ENCODE measurements at places on chromosomes 2 and 18.

- DNase-seq, result no peak
Measured at GRCh38 chr2:216936954-216937357, 77.1 kb upstream of the TNP1 start.

DNA sequence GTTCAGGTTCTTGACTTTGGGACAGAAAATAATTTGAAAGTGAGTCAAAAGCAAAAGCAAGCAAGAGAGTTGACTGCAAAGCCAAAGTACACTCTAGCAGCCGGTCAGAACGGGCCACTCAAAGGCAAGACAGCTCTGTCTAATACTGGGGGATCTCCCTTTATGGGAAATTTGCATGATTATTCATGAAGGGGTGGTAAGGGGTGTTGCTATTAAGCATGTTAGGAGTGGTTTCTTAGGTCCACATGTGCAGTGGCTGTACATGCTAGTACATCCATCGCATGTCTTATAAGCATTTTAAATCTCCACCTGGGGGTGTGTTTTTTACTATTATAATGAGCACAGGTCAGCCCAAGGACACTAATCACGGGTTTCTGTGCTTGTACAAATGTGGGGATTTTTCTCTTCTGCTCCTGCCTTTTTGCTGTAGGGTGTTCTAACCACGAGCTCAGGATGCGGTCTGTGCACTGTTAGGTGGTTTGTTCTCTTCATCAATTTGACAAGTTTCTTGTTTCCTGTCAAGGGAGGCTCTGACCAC is 60.2 kb upstream of the SPP2 start:
- peak; percentile 78 for DNase-seq

- DNase-seq, result no peak
Measured at GRCh38 chr2:217954971-217955740, 47.6 kb downstream of the TNS1 start.

DNA sequence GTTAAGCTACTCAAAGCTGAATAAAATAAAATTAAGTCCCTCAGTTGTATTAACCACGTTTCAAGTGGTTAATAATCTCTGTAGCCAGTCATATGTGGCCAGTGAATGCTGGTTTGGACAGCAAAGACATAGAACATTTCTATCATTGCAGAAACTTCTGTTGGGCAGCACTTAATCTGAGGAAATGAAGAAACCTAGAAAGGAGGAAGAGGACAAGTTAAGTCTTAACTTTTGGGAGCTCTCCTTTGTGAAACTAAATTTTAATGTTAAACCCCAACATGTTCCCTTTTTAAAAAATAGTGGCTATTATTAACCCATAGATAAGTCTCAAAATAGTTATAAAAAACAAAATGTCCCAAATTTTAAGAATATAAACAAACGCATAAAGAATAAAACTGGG is 421.3 kb downstream of the ARHGAP15 start:
- no peak for DNase-seq

DNA sequence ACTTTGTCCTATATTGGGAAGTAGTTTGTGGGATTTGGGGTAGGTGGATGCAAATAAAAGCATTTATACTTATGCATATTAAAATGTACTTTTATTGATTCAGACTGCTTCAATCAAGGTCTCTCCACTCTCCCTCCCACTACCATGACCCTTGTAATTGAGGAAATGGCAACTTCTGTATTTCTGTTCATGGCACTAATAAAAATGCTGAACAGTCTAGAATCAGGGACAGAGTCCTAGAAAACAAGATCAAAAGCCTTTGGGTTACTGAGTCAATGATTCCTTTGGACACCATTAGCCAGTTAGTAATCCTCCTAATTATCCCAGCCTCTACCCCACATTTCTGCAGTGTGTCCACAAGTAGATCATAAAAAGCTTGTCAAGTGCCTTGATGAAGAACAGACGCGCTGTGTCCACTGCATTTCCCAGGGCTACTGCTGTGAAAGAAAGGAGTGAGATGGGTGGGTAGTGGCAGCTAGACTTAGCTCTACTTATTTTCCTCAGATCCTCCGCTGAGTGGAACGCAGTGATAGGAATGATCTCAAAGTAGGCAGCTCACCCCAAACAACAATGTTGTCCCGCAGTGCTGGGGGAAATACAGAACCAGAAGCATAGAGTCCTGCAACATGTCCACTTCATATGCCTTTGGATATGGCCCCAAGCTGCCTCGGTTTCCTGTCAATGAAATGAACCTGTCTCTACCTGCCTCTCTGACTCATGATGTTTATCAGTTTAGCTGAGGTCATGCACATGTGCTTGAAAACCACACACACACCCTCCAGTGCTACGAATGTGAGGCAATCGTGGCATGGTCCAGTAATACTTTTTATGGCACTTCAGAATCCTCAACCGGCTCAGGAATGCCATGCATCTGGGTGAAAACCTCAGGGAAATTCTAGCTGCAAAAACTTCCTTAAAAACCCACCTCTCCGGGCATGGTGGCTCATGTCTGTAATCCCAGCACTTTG is 115.5 kb downstream of the COL6A3 start:
- no peak for DNase-seq

Data from CD8-positive, alpha-beta T cell (primary cell).